CD4-positive, CD25-positive, alpha-beta regulatory T cell (primary cell): ENCODE measurements at places on chromosomes 5 and 9.

DNA sequence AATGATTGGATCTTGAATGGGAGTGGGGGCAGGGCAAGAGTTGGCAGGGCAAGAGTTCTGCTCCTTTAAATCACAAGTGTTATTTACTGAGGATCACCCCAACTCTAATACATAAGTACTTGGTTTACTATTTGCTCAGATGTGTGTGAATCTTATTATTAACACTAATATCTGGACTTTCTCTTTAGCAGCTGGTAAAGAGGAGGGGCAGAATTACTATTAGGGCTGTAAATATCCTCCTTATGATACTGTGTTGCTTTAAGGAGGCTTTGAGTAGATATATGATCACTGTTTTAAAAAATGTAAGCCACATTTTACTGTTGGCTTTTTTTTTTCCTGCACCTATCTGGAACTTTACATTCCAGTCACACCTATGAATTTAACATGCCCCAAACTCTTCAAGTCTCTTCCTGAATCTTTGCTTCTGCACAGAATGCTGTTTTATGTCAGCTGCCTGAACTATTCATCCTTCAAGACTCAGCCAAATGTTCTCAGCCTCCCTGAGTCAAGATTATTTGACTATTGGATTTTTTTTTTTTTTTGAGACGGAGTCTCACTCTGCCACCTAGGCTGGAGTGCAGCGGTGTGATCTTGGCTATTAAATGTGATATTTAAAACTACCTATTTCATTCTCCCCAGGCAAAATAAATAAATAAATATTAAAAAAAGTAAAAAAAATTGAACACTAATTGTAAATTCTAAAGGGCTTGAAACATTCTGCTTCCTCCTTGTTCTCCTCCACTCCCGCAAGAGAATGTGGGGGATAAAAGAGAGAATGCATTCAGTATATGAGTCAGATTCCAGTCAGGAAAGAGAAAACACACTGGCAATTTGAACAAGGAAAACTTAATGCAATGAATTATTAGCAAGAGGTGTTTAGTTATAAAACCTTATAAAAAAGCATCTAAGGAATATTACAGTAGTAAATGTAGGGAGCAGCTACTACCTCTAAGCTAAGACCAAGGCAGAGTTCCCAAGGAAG is 99.3 kb downstream of the FOCAD start:
- DNase-seq: no peak
- H3K27me3 ChIP-seq: no peaks in the 10 kb centered on the region
- H3K4me1 ChIP-seq: no peaks in the 10 kb centered on the region
- H3K27ac ChIP-seq: no peak overlapping the region
- H3K36me3 ChIP-seq: peaks cover 3% of the 10 kb centered on the region

- H3K4me1 ChIP-seq: no peaks in the 10 kb centered on the region
- H3K4me3 ChIP-seq: no peak overlapping the region
- no peaks in the 10 kb centered on the region for H3K36me3 ChIP-seq
- H3K27ac ChIP-seq: no peak overlapping the region
- DNase-seq: no peak
Observed at GRCh38 chr9:91085517-91086291, 276.0 kb downstream of the AUH start.

- H3K27me3 ChIP-seq: no peaks in the 10 kb centered on the region
- H3K27ac ChIP-seq: no peak overlapping the region
- no peak for DNase-seq
- no peak overlapping the region for H3K4me3 ChIP-seq
- H3K36me3 ChIP-seq: no peaks in the 10 kb centered on the region
Observed at GRCh38 chr5:93461756-93462155, 119.3 kb downstream of the NR2F1-AS1 start.

DNA sequence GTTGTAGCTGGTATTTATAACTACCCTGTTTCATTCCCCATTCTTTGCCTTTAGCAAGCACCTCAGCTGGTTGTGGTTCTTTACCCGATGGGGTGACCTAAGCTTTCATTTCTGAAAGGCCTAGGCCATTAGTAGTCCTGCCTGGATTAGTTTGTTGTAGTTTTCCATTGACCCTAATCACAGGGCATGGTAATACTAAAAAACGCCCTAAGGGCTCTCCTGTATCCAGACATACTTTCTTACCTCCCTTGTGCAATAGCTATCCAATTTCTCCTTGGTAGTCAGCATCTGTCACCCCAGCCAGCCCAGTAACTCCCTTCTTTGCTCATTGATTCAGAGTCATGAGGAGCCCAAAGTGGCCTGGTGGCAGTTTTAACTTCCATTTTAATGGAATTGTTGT is 24.0 kb downstream of the TMOD1 start:
- H3K27ac ChIP-seq: no peak overlapping the region
- H3K27me3 ChIP-seq: no peaks in the 10 kb centered on the region
- H3K36me3 ChIP-seq: no peaks in the 10 kb centered on the region
- H3K4me1 ChIP-seq: no peaks in the 10 kb centered on the region

DNA sequence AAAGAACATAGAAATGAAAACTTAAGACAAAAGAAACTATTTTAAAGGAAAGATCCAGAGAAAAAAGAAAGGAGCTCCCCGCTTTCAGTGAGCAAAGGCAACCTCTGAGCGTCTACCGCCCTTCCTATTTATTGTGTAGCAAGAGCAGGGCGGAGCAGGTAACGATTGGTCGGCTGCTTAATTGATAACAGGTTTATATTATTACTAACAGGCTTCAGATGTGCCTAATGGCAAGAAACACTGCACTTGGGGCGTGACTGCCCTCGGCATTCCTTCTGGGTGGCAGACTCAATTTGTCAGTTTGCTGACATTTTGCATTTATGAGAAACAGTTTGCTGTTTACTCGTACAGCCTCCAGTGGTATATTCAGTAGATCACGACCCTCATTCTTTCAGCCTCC is 482.7 kb upstream of the C9orf72 start:
- no peaks in the 10 kb centered on the region for H3K27me3 ChIP-seq
- H3K4me3 ChIP-seq: no peak overlapping the region
- no peak overlapping the region for H3K27ac ChIP-seq
- DNase-seq: no peak
- no peaks in the 10 kb centered on the region for H3K4me1 ChIP-seq

DNA sequence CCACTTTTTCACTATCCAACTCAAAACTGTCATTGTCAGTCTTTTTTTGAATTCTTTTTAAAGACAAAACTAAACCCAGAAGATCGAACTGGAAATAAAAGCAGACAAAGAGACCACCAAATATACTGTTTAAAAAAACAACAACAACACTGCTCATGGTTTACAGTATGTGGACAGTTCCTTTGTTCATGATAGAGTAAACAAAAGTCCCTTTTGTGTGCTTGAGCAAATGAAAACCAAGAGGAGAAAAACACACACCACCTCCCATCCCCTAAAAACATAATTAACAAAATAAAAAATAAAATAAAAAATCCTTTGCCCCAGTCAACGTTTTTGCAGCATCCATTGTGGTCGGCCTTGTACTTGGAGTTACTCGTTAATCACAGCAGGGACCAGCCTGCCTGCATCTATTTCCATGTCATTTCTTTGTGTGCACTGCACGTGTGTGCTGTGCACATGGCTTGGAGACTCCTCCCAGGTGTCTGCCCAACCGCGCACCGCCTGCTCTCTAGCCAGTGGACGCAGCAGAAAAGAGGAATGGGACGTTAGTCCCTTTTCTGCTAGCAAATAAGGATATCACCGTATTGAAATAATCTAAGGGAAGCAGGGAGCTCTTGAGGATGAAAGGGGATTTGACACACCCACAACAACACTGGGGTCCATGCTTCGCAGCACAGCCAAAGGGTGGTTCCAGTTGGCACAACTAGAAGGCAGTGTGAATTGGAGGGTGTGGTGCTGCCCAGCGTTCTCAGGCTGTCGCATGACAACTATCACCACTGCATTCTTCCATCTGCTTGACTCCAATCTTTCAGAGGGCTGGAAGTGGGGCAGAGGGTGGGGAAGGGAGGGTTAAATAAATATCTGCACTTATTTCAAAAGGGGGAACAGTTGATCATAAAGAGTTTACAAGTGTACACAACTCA is 130.0 kb downstream of the SEMA6A start:
- DNase-seq: no peak
- no peak overlapping the region for H3K4me3 ChIP-seq
- H3K27me3 ChIP-seq: no peaks in the 10 kb centered on the region

DNA sequence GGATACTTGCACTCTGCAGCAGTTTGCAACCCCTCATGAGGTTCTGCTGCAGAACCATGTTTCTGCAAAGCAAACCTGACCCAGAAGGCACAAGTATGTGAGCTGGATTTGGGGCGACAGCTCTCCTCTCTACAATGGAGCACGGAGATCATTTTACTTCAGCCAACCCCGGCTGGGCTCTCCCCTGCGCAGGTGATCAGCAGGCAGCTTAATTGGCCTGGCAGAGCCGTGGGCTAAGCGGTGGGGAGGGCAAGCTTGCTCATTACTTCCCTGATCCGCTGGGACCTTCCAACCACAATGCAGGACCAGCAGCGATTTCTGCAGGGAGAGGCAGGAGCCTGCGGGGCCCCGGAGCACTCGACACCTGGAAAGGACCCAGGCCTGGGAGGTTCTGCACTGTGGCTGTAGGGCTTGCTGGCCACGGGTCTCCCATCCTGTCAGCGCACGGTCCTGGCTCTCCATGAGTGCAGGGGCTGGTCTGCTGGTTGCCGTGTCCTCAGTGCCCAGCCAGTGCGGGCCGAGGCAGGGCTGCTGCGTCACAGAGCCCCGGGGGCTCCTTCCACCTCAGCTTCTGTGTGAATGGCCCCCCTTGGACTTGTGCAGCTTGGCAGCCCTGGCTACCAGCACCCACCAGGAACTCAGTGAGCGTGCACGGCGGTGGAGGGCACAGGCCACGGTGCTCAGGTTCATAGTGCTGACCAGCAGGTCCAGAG is 51.8 kb upstream of the RAPGEF1 start:
- H3K4me3 ChIP-seq: no peak overlapping the region
- H3K27me3 ChIP-seq: peaks cover 3% of the 10 kb centered on the region
- no peaks in the 10 kb centered on the region for H3K4me1 ChIP-seq
- no peak overlapping the region for H3K27ac ChIP-seq
- DNase-seq: no peak
- H3K36me3 ChIP-seq: no peaks in the 10 kb centered on the region

GRCh38 chr9:93223260-93224180 is 39.6 kb downstream of the WNK2 start:
- H3K4me3 ChIP-seq: no peak overlapping the region
- DNase-seq: no peak
- H3K4me1 ChIP-seq: no peaks in the 10 kb centered on the region

- no peaks in the 10 kb centered on the region for H3K4me1 ChIP-seq
- no peak for DNase-seq
- H3K4me3 ChIP-seq: no peak overlapping the region
- no peak overlapping the region for H3K27ac ChIP-seq
- H3K36me3 ChIP-seq: no peaks in the 10 kb centered on the region
- H3K27me3 ChIP-seq: no peaks in the 10 kb centered on the region
Observed at GRCh38 chr5:81151546-81151945, 81.6 kb upstream of the CKMT2 start.

DNA sequence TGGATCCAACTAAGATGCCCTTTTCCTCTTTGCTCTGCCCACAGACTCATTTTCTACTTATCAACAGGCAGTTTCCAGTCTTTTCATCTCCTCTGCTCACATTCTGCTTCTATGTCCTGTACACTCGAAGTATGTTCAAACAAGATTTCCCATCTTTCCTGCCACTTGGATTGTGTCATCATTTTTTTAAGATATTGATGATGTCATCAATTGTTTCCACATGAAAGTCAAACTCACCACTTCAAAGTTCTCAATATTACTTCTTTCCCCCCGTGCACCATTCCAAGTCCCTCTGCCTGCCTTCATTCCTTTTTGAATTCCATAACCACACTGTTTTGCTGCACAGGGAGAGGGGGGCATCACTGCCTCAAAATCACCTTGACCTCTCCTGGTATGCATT is 175.0 kb upstream of the RFX3 start:
- no peak overlapping the region for H3K4me3 ChIP-seq
- no peak for DNase-seq
- H3K27ac ChIP-seq: no peak overlapping the region
- H3K4me1 ChIP-seq: no peaks in the 10 kb centered on the region
- H3K27me3 ChIP-seq: peaks cover 4% of the 10 kb centered on the region

DNA sequence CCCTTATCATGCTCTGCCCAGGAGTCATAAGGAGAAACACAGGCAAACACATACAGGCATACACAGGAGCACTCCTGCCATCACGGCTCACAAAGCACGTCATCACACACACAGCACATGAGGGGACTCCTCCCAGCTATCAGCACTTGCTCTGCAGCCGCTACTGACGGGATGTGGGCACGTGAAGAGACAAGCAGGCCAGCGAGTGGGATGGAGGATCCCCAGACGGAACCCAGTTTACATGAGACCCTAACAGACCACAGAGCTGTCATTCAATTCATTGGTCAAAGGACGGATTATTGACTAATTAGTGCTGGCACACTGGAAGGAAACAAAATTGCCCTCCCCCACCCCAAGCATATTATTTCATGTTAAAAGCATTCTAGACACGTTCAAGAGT is 53.6 kb downstream of the SEMA4D start:
- peaks cover 99% of the 10 kb centered on the region for H3K4me1 ChIP-seq
- peak; percentile 76 for DNase-seq
- no peak overlapping the region for H3K4me3 ChIP-seq
- peak overlapping the region; percentile 73 for H3K27ac ChIP-seq

DNA sequence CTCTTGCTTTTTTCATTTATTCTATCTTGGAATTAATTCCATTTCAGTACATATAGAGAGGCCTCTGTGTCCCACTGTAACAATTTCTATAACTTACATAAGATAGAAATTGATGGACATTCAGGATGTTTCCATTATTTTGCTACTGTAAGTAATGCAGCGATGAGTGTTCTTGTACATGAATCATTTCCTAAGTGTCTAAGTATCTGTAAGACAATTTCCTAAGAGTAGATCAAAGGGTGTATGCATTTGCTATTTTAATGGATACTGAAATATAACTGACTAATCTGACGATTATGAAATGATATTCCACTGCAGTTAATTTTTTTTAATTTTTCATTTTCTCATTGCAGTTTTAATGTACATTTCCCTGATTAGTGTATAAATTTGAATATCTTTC is 23.0 kb upstream of the RBM22 start:
- DNase-seq: no peak
- peaks cover 84% of the 10 kb centered on the region for H3K36me3 ChIP-seq
- H3K27ac ChIP-seq: no peak overlapping the region
- no peaks in the 10 kb centered on the region for H3K4me1 ChIP-seq

GRCh38 chr5:166267907-166268306 is 2023.5 kb upstream of the WWC1 start:
- H3K27ac ChIP-seq: no peak overlapping the region
- H3K4me3 ChIP-seq: no peak overlapping the region
- H3K36me3 ChIP-seq: no peaks in the 10 kb centered on the region
- H3K4me1 ChIP-seq: no peaks in the 10 kb centered on the region
- DNase-seq: no peak

- peaks cover 27% of the 10 kb centered on the region for H3K4me1 ChIP-seq
- no peaks in the 10 kb centered on the region for H3K27me3 ChIP-seq
- H3K27ac ChIP-seq: peak overlapping the region; percentile 77
- peaks cover 36% of the 10 kb centered on the region for H3K36me3 ChIP-seq
Observed at GRCh38 chr5:31531543-31531887, 378 bp downstream of the DROSHA start.

DNA sequence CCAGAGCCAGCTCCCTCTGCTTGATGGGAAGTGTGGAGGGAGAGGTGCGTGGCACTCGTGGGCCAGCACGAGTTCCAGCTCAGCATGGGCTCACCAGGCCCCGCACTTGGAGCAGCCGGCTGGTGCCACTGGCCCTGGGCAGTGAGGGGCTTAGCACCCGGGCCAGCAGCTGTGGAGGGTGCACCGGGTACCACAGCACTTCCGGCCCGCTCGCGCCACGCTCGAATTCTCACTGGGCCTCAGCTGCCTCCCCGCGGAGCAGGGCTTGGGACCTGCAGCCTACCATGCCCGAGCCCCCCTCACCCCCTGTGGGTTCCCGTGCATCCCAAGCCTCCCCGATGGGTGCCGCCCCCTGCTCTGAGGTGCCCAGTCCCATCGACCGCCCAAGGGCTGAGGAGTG is 98.4 kb downstream of the DCP2 start:
- no peaks in the 10 kb centered on the region for H3K4me1 ChIP-seq
- no peak for DNase-seq
- H3K4me3 ChIP-seq: no peak overlapping the region
